ENCODE measurements at places on chromosomes 11 and 22.

- DNase-seq, result no peak
These were observed 35.4 kb downstream of the OSBPL5 start for GRCh38 chr11:3129591-3130268.

- no peak for DNase-seq
These were observed 49.6 kb upstream of the ALKBH3 start for GRCh38 chr11:43830928-43831440.

- no peak for DNase-seq
These were observed 81.5 kb upstream of the TP53AIP1 start for GRCh38 chr11:129023968-129024676.

DNA sequence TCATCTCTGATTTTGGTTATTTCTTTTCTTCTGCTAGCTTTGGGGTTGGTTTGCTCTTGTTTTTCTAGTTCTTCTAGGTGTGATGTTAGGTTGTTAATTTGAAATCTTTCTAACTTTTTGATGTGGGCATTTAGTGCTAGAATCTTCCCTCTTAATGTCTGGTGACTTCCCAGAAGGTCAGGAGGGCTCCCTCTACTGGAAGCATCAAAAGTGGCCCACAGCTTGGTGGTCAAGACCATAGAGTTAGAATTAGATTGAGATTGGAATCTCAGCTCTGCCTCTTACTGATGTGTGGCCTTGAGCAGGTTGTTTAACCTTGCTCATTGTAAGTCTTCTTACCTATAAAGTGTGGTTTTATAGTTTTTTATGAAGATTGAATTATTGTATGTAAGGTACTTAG, 99.3 kb downstream of the FDX1 start:
- DNase-seq, result no peak

GRCh38 chr11:44859528-44859925, 91.2 kb downstream of the TP53I11 start:
- DNase-seq, result no peak

GRCh38 chr22:46536537-46537224, 739 bp downstream of the CELSR1 start:
- DNase-seq, result no peak

- DNase-seq, result peak; percentile 14
These were observed 1.7 kb upstream of the CHRM1 start for GRCh38 chr11:62922653-62923431.

DNA sequence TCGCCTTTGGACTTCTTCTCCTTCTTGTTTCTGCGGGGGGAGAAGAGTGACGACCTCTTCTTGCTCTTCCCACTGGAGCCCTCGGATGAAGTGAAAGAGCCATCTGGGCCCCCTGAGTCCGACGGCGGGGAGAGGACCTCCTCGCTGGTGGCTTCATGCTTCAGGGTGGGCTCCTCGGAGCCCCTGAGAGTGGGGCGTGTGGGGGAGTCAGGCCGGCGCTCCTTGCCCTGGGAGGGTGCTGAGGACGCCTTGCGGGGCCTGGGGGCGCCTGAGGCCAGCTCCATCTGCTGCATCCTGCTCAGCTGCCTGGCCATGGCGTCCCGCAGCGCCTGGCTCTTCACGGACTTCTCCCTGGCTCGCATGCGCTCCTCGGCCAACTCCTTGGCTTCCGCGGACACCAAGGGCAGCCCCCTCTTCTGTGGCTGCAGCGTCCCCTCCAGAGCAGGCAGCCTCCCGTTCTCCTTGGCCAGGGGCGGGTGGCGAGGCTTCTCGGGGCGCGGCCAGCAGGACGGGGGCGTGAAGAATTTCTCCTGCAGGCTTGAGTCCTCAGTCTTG, 43.3 kb upstream of the BID start:
- DNase-seq, result no peak

DNA sequence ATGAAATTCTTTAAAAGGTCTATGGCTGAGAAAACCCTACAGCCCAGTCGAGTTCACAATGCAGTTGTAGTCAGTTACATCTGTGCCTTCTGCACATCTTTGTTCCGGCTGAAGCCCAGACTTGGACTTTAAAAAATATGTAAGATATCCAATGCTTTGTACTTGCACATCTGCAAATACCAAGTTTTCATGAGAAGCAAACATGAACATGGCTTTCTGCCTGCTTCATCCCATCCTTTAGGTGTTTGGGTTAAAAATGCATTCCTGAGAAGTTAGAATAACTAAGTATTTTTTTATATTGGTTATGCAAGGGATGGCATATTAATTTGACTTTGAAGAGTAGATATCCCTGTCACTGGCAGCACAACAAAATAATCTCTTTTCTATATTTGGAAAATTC, 528.4 kb downstream of the METTL15 start:
- DNase-seq, result no peak

DNA sequence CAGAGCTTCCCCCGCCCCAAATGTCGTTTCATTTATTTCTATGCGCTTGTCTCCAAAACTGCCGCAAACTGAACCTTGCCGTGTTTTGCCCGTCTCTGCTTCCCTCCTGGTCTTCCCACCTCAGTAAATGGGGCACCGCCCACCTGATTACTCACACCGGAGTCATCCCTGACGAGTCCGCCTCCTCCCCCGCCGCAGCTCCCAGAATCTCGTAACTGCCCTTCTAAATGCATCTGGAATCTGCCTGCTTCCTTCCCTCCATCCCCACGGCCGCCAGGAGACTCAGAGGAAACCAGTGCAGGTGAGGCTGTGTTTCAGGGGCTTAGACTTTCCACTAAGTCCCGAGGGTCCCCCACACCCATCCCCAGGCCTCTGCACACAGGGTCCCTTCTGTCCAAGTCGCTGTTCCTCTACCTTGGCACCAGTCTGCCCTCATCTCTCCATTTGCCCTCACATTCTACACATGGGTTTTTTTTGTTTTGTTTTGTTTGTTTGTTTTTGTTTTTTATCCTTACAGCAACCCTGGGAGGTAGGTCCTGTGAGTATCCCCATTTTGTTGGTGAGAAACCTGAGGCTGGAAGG, 62.6 kb upstream of the PHF21B start:
- no peak for DNase-seq

DNA sequence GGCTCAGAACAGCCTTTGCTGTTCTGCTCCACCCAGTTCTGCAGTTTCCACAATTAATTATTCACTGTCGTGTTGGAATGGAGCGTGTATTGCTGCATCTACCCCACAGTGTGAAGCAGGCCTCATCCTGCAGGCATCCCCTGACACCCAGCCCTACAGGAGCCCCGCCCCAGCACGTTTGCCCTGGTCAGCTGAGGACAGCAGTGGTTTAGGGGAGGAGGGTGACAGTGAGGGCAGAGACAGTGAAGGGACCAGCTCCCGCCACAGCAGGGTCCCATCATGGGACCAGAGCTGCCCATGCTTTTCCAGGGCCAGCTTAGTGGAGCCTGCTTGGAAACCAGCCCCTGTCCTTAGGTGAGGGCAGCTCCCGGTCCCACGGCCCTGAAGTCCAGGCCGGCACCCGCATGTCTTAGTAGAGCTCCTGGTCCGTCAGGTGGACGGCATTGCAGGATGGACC, 273.0 kb downstream of the TBC1D22A start:
- no peak for DNase-seq

DNA sequence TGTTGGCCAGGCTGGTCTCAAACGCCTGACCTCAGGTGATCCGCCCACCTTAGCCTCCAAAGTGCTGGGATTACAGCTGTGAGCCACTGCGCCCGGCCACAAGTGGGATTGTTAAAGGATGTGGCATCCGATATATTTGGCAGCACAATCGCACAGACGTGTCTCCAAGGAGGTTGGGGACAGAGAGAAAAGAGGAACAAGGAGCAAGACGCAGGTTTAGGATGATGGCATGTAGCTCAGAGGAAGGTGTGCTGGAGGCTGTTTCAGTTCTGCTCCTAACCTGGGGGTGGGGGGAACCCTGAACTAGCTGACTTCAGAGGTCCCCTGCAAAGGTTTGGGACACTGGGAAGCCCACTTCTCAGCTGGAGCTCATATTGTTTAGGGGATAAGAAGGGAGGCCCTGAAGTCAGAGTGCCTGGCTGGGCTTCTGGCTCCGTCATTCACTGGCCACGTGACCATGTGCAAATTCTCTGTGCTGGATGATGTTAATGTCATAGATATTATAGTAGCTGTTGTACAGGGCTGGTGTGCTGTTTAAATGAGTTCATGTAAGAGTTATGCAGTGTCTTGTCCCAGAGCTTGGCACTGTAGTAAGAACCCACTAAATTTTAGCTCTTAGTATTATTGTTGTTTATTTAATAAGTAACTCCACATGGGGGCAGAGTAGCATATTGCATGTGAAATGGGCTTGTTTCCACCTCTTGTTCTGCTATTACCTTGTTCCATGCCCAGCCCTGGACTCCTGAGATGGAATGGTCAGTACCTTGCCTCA, 129.7 kb downstream of the ST3GAL4 start:
- DNase-seq, result peak; percentile 76

- DNase-seq, result no peak
These were observed 717.9 kb upstream of the LUZP2 start for GRCh38 chr11:23778971-23779370.

GRCh38 chr11:11937433-11937832, 71.0 kb downstream of the DKK3 start:
- DNase-seq, result no peak

DNA sequence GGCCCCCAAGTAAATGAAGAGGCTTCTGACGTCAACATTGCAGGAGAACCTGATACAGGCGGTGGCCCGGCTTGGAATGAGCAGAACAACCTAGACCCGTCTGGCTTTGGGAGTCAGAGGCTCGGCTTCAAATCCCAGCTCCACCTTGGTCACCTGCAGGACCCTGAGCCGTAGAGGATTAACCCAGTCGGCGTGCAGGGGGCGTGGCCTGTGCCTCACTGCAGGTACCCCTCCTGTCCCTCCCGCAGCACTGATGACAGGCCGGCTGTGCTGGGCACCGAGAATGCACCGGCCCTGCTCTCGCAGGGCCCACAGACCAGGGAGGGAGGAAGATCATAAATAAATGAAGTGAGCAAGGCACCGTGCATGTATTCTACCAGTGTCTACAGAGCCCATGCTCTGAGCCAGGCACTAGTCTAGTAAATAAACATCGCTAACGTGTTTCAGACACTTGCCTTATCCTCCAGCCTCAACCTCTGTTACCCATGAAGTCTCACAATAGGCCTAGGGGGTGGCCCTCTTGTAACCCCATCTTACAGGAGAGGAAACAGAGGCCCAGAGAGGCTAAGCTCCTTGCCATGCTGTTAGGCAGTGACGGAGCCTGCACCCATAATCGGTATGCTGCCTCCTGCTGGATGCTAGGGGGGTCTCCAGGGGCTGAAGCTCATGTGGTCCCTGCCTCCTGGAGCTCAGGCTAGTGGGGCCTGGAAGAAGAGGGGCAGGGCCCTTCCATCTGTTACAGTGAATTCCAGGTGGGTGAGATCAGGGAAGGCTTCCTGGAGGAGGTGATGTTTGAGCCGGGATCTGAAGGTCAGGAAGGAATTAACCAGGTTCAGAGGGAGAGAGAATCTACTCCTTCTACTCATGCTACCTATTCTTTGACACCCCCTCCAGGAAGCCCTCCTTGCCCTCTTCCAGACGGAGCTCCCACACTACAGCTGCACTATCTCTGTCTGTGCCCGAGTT, 53.4 kb downstream of the RTL6 start:
- no peak for DNase-seq

Measured in skin of body (tissue), 3 donors.